NCI-H774 (cell line): ENCODE measurements at places on chromosomes 12 and 14.

DNA sequence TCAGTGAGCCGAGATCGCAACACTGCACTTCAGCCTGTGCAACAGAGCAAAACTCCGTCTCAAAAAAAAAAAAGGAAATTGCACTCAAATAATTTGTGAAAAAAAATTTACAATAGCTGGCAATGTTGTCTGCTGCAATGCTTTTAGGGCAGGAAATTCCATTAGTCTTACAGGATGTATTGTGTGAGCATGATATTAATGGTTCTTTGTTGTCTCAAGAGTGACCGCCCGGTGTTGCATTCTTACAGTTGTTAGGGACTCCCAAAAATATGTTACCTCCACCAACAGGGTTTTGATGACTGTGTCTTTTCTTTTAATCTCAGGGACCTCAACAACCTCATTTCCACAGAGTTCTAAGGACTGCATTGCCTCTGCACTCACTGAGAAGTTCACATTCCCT is 44.8 kb downstream of the PZP start:
- no peak for DNase-seq

DNA sequence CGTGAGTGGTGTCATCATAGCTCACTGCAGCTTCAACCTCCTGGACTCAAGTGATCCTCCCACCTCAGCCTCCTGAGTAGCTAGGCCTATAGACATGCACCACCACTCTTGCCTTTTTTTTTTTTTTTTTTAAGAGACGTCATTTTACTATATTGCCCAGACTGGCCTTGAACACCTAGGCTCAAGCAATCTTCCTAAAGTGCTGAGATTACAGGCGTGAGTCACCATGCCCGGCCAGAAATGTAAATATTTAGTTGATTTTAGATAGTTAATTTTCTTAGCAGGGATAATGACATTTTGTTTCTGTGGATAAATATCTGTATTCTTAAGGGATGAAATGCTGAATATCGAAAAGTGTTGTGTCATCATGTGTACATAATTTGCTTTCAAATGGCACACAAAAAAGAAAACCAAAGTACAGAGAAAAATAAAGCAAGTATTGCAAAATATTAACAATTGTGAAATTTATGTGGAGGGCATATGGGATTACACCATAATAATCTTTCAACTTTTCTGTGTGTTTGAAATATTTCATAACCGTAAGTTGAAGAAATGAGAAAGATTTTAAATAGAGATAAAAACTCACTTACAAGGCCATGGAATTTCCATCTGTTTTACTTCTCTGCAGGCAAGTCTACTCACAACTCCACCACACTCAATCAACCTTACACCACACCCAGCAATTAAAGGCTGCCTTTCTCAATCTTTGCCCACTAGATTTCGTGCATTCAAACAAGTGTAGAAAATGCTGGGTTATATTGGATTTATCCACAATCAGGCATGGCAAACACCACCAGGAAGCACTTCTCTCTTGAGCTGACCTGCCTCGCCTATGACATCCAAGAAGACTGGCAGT is 93.7 kb downstream of the SPTSSA start:
- no peak for DNase-seq

DNA sequence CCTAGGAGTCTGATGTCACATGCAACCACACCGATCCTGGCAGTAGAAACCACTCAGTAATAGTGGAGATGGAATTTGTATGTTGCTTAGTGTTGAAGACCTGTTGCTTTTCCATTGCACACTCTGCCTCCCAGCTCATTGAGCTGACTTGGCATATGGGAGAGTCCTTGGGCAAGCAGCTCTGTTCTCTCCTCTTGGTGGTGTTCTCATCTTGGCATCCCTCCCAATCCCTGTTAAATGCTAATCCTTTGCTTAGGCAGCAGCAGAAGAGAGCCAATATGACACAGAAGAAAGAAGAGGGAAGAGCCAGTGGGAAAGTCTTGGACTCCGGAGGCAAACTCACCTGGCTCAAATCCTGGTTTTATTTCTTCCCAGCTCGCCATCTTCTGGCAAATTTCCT is 178.0 kb upstream of the CAND1 start:
- no peak for DNase-seq

- no peak for DNase-seq
These were observed 123.6 kb upstream of the SLC16A7 start for GRCh38 chr12:59472273-59472672.

DNA sequence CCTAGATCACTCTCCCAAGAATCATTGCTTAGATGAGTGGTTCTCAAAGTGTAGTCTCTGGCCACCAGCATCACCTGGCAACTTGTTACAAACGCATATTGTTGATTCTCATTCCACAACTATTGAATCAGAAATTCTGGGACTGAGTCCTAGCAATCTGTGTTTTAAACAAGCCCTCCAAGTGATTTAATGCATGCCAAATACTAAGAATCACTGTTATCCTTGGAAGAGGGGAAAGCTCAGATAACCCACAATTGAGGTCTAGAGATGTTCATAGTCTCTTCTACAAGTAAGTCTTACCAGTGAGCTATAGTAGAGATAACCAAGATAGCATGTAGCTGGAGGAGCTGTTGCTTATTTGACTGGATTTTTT is 666.6 kb downstream of the DIO2 start:
- DNase-seq, result no peak

GRCh38 chr14:71498212-71498611 is 434.0 kb upstream of the RGS6 start:
- no peak for DNase-seq

DNA sequence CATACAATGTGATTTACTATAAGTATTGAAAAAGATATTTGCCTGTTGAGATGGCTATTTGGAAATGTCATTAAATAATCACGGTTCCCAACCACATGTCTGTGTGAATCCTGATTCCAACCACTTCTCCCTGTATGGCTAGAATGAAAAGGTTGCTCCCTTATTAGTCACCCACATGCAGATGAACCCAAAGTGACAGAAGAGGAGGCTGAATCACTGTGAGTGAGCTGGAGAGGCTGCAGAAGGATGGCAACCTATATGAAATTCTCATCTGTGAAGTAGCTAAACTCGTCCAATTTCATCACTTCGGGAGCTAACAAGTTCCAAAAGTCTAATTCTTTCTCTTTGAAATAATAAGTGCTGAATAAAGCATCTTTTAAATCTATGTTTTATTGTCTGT is 300.5 kb downstream of the PRKD1 start:
- no peak for DNase-seq

DNA sequence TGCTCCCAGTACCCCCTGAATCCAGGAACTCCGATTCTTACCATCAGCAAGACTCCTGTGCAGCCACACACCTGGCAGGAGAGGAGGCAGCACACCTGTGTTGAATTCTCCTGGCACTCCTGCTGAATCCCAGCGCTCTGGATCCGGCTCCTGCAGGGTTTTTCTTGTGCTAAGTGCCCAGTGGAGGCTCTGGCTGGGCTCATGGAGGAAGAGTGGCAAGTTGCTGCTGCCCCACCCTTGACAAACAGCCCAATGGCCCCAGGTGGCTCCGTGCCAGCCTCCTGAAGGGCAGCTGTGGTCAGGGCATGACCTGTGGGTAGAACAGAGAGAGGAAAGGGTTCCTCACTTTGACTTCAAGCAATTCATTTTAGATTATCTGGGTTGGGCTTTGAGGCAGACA is 20.0 kb downstream of the CRACR2A start:
- DNase-seq, result peak; percentile 27

- no peak for DNase-seq
These were observed 139.3 kb downstream of the CALM1 start for GRCh38 chr14:90536092-90536491.

DNA sequence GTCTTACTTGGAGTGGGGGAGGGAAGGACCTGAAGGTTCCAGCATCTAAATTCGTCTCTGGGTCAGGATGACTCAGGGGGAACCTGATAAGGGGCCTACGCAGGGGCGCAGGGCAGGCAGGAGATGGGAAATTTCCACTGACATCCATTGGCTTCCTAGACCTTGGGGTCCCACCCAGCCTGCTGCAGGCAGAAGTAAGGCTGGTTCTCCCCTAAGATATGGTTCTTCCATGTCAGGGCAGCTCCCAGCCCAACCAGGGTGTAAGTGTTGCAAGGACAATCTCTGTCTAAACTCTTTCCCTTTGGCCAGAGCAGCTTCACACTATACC is 2.1 kb upstream of the NDRG2 start:
- no peak for DNase-seq

DNA sequence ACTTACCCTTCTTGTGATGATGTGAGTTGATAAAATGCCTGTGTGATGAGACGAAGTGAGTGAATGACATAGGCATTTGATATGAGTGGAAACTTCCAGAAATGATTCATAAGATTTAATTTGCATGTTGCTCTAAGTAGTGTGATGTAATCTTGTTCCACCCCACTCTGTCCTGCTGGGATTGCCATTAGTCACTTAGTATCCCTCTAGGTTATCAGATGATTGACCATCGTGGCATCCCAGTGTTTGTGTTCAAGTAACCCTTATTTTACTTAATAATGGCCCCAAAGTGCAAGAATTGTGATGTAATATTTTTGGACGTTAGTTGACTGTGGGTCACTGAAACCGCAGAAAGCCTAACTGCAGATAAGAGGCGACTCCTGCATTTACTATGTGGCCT is 214.4 kb upstream of the DIO2 start:
- DNase-seq, result no peak

GRCh38 chr12:132467511-132467910 is 22.4 kb upstream of the FBRSL1 start:
- no peak for DNase-seq

DNA sequence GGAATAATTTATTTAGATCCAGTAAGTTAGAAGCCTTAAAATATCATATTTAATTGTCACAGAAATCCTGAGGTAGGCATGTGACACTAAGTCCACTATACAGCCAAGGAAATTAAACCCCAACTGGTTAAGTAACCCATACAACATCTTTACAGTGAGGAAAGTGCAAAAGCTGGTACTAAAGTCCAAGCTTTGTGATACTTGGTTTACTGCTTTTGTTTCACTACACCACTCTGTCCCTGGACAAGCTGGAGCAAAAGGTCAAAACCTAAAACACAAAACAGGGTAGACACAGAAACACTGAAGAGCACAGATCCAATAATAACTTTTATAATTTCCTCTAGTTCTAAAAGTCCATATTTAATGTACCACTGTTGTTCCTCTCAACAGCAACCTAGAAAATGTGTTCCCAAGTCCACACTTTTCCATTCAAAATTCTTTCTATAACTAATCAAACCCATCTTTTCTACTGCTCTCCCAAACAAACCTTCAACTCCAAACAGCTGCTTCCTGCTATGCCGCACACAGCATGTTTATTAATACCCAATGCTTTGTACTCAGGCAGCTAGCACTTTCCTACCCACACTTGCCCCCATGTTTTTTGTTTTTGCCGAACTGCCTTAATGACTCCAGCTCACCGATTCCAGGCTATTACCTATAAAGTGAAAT is 90.9 kb downstream of the MED13L start:
- DNase-seq, result no peak

- no peak for DNase-seq
These were observed 73.4 kb upstream of the EEA1 start for GRCh38 chr12:93002293-93003054.

- no peak for DNase-seq
These were observed 90.5 kb downstream of the DDX51 start for GRCh38 chr12:132053338-132054330.

DNA sequence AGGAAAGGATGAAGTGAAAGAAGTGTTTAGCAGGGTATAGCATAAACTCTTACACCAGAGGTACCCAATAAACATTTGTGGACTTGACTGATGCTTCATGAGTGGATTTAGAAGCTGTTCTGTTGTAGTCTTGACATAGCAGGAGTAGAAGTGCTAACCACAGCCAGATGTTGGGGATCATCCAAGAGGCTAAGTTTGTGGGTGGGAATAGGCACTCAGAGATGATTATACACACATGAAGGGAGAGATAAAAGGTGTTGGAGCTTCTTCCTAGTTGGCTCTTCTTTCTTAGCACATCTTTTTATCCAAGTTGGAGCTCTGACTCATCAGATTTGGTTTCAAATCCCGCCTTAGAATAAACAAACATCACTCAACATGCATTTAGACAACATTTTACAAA is 166.7 kb upstream of the E2F7 start:
- no peak for DNase-seq

- DNase-seq, result no peak
These were observed 1605.7 kb upstream of the FLRT2 start for GRCh38 chr14:83924259-83924658.

- DNase-seq, result no peak
These were observed 68.7 kb upstream of the MED13L start for GRCh38 chr12:116346222-116346621.

GRCh38 chr14:34461334-34462131 is 507 bp downstream of the SPTSSA start:
- DNase-seq, result peak; percentile 41

DNA sequence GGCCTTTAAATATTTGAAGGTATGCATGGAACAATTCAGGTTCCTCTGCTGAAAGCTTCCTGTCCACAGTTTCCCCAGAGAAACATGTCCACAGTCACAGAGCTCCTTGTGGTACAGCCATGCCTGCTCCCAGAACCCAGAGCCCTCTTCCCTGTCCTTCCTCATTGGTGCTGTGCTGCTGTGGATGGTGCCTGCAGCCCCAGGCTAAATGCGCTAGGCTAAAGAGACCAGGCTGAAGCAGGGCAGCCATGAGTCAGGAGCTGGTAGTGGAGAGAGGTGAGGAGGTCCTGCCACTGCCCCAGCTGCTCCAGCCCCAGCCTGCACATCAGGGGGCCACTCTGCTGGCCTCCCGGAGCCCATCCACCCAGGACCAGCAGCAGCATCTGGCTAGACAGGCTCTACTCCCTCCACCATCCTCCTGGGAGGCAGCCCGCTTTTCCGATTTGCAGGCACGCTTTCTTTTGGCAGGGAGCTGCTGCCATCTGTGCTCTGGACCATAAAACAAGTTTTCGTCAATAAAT is 65.4 kb upstream of the DDX11 start:
- DNase-seq, result no peak

DNA sequence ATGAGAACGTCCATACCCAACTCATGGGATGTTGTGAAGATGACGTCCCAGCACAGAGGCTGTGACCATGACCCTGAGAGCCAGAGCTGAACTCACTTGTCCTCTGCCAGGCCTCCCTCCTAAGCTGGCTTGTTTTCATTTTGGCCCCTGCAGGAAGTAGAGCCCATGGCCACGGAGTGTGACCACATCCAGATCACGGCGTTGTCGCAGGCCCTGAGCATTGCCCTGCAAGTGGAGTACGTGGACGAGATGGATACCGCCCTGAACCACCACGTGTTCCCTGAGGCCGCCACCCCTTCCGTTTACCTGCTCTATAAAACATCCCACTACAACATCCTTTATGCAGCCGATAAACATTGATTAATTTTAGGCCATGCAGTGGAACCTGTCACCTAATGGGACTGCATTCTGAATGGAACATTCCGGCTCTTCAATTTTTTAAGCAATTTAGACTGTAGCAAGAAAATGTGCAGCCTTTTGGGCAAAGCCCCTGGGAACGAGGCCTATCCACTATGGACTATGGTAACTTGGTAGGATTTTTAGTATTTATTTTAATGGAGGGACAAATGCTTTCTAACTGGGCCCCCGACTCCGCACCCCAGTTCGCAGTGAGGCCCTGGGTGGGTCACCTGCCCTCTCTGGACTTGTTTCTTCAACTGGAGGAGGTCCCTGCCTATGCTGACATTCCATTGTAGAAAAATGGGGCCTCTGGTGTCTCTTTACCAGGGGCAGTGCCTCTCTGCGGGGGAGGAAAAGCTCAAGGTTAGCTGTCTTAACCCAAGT is 19.6 kb downstream of the OTUB2 start:
- no peak for DNase-seq

GRCh38 chr14:54483073-54483745 is 5.6 kb downstream of the GMFB start:
- no peak for DNase-seq

- no peak for DNase-seq
These were observed 236.4 kb upstream of the CRY1 start for GRCh38 chr12:107329569-107330324.
